Retinal pigment epithelial cell (primary cell): ENCODE measurements at places on chromosomes 16 and 17.

- DNase-seq, result no peak
Measured at GRCh38 chr17:41324180-41325075, 8.9 kb upstream of the KRTAP17-1 start.

DNA sequence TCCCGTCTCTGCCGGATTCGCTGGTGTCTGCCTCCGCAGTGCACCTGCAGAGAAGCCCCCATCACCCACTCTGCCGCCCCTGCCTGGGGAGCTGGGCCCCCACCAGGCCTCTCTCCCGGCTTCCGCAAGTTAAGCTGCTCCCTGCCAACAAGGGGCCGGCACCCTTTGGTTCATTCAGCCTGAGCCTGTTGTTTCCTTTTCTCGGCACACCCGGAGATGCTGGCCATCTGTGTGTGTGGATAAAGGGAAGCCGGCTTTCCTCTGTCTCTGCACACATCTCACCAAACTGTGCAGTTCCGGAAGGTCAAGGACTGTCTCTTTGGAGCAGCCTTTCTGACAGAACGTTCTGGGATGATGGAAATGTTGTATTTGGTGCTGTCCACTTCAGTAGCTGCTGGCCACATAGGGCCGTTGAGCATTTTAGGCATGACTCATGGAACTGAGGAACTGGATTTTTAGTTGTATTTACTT is 6.8 kb downstream of the MAPK8IP3 start:
- no peak for DNase-seq

DNA sequence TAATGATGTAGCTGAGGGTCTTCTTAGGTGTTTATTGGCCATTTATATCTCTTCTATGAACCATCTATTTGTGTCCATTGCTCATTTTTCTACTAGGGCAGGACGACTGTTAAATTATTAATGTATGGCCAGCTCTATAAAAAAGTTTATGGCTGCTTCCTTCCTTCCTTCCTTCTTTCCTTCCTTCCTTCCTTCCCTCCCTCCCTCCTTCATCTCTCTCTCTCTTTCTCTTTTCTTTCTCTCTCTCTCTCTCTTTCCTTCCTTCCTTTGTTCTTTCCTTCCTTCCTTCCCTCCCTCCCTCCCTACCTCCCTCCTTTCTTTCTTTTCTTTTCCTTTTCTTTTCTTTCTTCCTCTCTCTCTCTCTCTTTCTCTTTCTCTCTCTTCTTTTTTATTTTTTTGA is 17.2 kb upstream of the NDEL1 start:
- no peak for DNase-seq

DNA sequence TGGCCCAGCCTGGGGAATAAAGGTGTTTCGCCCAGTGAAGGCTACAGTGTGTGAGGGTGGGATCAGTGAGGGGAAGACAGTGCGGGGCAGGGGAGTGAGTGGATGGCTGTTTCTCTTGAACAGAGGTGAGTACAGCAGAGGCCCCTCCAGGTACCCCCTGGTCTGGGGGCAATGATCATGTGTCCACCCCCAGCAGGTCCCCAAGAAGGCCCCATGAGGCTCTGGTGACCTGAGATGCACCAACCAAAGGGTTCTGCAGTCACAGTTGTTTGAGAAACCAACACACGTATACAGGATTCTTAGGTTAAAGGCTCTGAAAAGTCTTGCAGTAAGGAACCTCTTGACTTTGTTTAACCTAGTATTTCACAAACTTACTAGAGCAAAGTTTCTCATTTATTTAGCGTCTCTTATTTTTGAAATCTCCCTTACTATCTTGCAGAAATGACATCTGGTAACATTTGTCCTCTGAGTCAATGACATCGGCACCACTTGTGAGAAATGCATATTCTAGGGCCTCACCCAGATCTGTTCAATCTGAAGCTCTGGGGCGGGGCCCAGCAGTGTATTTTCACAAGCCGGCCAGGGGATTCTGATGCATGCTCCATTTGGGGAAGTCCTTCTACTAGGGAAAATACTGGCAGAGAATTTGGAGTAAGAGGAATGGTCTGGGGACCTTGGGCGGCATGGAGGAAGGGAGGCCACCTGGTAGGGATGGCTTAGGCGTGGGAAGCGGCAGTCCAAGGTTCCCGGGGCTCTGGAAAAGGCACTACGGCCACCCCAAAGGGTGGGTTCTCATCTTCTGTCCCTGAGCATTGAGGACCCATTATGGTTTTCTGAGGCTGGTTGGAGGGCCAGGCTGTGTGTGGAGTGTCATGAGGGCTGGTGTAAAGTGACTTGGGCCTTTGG is 217.3 kb downstream of the NTN1 start:
- no peak for DNase-seq
